Stomach (tissue), 19 donors: ENCODE measurements at places on chromosomes 7 and 10.

DNA sequence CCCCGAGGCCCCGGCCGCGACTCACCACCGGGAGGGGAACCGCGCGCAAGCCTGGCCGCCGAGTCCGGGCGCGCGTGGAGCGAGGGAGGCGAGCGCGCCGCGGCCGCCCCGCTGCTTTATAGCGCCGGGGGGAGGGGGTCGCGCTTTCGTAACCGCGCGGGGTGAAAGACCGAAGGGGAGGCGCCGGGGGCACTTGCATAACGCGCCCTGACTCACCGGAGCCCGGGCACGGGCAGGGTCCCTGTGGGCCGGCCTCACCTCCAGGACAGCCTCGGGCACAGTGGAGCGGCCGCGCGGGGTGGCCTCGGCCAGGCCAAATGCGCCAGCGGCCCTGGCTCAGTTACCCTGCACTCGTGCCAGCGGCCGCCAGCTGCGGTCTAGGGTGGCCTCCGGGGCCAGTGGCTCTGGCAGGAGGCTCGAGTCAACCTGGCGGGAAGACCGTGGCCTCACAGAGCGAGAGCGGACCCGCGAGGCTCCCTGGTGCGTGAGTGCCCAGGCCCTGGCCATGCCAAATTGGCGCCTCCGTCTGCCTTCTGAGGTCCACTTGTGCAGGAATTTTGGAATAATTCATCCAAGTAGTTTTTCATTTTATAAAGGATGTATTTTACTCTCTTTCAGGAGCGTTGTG, at the start of gene RBP4:
TSS of gene RBP4 (minus strand) at position 90 of the 628 bp plus-strand sequence. CDS start 207 bp downstream, outside the sequence.
- no peak for DNase-seq

DNA sequence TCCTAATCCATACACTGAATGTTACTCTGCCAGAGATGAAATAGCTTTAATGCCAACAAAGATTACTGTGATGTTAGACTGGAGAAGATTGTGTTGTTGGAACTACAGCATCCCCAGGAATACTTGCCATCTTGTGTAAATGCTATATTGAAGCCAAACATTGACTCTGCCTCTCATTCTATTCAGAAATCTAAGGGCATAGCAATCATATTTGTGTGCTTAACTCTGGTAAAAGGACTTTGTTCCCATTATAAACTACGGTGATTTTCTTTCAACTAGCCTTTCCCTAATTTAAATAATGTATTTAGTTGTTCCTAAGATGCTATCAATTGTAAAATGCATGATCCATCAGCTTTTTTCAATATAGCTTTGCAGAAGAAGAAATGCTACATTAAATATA, 498.4 kb upstream of the LRRN3 start:
- DNase-seq: no peak

GRCh38 chr10:6722616-6723004, 142.5 kb upstream of the PRKCQ start:
- DNase-seq: no peak

GRCh38 chr7:156240532-156240931, 400.0 kb upstream of the RNF32 start:
- no peak for DNase-seq

DNA sequence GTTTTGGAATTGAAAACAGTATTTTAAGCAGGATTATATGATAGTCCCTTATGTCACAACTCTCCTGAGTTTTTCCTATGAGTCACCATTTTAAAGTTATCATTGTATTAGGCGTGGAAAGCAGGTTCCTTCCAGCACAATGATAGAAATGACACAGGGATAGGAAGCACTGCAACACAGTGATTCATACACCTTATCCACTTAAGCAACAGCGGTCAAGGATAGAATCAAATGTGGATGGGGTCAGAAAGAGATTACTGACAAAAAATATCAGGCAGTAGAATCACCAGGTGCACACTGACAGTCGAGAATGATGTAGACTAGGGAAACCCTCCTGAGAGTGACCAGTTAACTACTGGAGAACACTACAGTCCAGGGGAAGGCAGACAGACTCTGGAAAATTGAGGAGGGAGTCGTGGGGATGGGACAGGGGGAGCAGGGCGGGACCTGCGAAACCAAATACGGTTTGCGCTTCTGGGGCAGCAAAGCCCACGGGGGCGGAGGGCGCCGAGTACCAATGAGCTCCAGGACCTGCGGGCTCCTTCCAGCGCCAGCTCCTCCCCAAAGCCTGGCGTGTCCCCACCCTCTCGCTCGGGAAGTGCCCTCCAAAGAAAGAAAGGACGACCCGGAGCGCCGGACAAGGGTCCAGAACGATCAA, 479 bp downstream of the PNPLA8 start:
- no peak for DNase-seq

GRCh38 chr7:29881724-29882123, 75.4 kb downstream of the WIPF3 start:
- no peak for DNase-seq

- DNase-seq: no peak
Measured at GRCh38 chr10:126262233-126262838, 125.9 kb downstream of the ADAM12 start.

DNA sequence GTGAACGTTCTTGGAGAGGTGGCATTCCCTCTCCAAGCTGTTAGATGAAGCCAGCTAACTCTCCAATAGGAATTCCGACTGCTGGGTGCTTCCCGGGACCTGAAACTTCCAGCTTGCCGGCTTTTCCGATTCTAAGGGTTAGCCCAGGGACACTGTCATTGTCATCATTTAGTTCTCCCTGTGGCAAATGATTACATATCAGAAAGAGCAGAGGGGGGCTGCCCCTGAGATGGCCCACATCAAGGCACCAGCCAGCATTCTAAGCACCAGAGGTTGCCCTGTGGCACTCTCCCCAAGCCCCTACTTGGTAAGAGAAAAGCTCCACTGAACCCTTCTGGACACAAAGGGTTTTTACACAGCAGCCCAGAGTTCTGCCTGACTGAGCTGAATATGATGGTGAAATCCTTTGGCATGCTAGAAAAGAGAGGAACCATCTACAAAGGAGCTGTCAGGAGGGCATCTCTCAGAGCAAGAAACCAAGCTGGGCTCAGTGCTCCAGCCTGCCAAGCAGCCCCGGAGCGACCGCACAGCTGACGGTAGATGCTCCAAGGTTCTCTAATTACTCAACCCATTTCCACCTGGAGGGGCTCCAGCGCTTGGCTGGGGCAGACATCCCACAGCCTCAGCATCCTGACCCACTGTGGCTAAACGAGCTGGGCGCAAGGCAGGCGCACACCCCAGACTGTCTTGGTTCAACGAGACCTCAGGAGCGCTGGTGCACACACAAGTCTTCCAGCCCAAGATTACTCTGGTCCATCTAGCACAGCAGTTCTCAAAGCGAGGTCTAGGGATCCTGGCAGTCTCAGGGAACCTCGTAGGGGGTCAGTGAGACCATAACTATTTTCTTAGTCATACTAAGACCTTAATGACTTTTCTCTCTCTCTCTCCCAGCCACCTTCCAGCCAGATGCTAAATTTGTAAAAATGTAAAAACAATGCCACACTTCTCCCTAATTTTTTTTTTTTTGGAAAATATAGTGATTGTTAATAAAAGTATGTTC, 160.5 kb downstream of the GFRA1 start:
- DNase-seq: no peak

DNA sequence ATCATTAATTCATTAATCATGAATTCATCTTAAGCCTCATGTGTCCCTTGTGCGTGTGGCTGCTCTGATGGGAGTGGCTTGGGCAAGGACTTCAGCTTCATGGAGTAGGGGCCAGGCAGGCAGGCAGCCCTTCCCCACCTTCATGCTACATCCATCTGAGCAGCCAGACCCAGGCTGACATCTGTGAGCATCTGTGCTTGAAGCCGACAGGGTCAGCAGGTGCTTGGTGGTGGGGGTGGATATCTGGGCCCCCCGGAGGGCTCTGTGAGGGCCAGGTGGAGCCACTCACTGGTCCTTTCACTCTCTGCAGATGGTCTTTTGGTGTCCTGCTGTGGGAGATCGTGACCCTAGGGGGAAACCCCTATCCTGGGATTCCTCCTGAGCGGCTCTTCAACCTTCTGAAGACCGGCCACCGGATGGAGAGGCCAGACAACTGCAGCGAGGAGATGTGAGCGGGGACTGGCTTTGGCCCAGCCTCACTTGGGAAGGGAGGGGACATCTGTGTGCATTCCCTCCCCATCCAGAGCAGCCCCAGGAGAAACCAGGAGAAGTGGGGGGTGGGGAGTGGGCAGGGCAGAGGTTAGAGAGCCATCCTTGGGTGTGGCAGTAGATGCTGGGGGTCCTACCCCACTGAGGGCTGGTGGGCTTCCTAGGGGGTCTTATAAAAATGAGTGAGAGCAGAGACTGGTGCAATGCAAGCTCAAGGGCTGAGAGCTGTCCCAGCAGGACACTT, 14.7 kb upstream of the CSGALNACT2 start:
- DNase-seq: peak; percentile 18

- DNase-seq: no peak
Measured at GRCh38 chr10:62075912-62076311, 174.4 kb downstream of the ARID5B start.
